ENCODE measurements at places on chromosomes 11 and 22.
A peak's percentile ranks its signal among the peaks of the same experiment; 100 is the strongest.

DNA sequence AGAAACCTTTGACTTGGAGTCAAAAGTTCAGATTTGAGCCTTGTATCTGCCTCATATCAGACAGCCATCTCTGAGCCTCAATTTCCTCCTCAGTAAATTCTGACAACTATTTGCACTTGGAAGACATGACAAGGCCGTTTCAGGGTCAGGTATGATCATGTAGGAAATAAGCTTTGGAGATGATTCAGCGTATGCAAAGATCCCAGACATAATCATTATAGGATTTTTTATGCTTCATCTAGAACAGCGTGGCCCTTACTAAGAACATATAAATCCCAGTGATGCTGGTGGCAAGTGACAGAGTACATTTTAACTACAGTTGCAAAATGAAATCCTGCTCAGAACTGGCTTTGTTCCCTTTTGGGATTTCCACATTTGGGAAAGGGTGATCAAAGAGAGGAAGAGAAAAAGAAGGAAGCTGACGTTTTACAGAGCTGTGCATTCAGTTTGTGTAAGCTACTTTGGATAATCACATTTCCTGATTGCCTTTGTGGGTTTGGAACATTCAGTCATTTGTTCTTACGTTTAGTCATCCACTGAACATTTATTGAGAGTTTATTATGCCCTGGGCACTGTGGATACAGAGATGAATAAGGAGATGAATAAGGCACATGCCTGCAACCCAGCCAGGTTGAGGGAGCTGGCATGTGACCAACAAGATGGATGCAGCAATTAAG lies 81.9 kb upstream of the HEPHL1 start:
- no peak for DNase-seq

- DNase-seq, result no peak
These were observed 50.6 kb downstream of the LDLRAD3 start for GRCh38 chr11:35994421-35994820.

DNA sequence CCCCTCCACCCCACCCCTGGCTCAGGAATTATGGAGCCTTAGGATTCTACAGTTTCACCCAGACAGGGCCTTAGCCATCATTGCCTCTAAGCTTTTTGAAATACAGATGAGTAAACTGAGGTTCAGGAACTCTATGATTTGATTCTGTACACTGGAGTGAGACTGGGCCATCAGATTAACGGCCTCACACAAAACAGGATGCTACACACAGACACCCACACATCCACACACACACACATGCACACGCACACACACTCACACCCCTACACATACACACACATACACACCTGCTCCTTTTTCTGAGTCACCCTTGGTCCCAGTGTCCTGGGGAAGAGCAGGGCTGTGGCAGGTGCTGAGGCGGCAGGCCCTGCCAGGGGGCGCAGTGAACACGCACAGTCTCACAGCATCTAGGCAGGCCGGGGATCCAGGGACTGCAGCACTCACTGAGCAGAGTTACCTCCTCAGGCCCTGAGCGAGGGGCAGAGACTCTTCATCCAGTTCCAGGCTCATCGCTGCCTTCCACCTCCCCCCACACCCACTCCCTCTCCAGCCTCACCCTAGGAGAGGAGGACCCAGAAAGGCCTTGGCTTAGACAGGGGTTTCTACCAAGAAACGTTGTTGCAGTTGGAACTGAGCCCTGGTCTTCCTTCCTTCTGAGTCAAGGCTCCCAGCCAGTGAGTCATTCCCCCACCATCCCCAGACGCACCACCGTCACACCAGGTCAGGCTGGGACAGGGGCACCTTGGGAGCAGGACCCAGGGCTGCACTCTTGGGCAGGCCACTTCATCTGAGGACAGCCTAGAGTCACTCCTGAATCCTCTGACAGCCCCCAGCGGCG lies 89.8 kb upstream of the PARVA start:
- DNase-seq, result no peak

DNA sequence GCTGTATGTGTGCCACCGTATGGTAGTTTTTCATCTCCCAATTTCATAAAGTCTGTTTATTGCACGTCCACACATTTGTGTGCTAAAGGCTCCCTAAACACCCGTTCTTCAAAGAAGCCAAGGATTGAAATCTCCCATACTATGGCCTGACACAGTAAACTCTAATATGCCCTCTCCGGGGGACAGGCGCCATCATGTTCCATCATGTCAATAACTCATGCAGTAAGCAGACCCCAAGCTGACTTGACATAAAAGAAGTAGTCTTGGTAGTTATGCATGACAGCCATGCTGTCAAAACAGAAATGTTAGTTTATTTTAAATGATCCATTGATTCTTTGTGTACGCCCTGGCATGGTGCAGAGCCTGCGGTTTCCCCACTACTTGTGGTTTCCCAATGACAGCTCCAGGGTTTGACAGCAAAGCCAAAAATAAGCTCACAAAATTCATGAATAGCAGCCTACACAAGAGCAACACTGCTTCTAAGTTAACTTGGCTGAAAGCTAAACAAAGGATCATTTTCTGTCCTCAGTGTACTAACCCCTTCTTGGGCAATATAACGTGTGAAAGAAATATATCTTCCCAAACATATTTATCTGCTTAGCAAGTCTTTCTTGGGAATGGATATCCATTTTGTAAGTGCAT lies 56.5 kb upstream of the CABP7 start:
- DNase-seq, result no peak

DNA sequence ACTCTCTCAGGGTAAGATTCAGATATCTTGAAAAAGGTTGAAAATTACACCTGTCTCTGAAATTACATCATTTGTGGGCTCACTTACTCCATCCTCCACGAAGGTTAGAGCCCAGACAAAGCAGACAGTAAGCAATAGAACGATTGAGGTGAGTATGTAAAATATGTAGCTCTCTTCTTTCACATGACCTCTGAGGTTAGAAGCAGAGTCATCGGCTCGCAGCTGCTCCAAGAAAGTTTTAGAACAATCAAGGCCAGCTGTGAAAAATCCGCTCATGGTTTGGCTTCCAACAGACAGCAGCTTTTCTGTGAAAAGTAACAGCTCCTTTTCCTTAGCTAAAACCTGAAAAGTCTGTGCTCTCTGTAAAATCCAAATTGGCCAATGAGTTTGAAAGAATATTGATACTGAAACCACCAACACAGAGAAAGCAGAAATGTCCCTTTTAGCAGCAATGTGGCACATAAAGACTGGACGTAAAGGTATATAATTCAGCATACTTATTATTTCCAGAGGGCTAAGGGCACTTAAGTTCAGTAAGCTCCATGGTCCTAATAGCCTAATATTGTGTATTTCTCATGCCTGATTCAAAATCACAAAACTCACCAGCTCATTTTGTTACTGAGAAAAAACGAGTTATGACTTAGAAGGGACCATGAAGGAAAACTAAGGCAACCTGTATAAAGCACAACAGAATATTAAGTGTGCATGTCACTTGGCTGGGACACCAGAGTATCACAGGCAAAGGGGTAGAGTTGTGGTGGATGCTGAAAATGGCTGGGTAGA lies 78.2 kb downstream of the FAM76B start:
- no peak for DNase-seq

DNA sequence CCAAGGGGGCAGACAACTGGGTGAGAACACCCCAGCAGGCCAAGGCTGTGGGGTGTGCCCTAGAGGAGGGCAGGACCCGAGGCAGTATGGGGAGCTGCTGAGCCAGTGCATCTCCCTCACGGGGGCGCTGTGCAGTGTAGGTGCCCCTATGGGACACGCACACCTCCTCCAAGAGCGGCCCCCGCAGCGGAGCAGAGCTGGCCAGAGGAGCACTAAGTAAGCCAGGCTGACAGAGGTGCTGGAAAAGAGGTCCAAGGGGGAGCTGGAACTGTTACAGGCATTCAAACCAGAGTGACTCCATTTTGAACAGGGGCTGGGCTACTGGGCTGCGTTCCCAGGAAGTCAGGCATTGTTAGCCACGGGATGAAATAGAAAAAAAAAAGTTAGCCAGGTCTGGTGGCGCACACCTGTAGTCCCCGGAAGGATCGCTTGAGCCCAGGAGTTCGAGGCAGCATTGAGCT lies 41.8 kb downstream of the TST start:
- DNase-seq, result peak; percentile 55

DNA sequence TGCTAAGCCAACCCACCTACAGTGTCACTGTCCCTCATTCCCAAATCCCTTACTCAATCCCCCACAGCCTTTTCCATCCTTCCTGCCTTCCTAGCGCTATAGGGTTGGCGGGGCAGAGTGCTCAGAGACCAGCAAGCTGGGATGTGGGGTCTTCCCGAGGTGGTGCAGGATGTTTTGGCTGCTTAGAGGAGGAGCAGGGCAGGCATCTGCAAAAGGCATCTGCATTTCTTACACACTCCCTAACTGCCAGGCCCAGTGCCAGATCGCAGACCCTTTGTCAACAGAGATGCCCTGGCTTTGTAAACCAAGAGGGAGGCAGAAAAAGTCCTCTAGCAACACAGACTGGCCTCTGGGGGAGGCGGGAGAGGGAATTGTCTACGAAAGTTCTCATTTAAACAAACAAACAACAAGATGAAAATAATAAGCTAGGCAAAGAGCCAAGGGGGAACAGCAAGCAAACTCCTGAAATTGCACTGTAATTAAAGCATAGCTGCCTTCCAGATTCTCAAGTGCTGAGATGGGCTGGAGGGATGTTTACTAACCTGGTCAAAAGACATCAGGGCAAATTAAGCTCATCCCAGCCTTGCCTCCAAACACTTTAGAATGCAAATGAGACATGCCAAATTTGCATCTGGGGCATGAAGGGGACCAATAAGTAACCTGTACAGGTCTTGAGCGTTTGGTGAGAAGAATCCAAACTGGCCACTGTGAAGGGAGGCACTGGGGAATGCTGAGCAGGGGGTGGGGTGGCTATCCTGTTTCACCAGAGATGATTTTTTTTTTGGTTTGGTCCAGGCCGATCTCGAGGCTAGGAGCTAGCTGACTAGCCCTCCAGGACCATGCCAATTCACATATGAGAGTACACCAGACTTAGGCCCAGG lies 38.1 kb upstream of the ADA2 start:
- no peak for DNase-seq

- DNase-seq, result no peak
These were observed 229.7 kb downstream of the CEP164 start for GRCh38 chr11:117557361-117557760.

DNA sequence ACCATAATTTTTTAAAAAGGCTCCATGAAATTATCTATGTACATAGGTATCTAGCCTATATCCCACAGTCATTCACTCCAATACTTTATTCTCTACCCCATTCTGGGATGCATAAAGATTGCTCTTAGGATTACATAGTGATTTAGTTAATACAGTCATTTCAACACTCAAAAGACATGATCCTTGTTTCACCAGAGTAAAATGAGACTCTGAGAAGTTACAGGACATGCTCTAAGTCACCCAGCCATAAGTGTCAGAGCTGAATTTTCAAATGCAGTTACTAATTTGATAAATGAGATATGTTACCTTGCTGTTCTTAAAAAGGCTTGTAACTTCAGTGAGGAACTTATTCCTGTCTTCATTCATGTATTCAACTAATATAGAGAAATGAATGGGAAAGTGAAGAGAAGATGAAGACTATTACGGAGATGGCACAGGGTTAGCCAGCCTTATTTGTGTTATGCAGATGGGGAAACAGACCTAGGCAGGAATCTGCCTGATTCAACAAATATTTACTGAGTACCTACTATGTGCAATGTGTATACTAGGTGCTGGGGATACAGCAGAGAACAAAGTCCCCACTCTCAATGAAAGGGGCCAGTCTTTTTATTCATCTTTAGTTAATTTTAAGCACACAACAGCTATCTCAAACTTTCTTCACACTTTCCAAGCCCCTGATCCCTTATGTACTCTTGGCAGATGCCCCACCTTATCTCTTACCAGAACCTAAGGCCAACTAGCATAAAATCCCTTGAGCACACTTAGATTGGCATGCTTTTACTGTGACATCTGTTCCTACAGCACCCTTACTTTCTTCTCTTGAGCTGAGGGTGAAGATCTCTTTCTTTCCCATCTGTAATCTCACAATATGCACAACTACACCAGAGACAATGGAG lies 21.6 kb downstream of the MAPK1 start:
- no peak for DNase-seq

- no peak for DNase-seq
These were observed 192.8 kb upstream of the B3GAT1 start for GRCh38 chr11:134604886-134605285.

- no peak for DNase-seq
These were observed 1.5 kb downstream of the GLB1L2 start for GRCh38 chr11:134333312-134333711.

DNA sequence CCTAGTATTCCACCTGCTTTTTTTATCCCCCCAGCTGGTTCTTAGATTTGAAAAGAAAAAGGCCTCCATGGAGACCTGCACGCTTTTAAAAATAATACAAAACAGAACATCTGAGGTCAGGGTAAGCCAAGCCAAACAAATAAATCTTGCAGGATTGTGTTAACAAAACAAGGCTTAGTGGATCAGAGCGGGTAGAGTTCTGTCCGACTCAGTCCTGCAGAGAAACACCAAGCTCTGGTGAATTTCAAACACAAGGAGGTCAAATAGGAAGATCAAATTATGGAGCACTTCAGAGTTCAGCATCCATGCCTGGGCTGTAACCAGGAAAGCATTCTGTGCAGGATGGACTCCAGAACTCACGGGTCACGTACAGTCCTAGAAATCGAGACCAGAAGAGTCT lies 86.9 kb downstream of the SYN3 start:
- DNase-seq, result no peak

DNA sequence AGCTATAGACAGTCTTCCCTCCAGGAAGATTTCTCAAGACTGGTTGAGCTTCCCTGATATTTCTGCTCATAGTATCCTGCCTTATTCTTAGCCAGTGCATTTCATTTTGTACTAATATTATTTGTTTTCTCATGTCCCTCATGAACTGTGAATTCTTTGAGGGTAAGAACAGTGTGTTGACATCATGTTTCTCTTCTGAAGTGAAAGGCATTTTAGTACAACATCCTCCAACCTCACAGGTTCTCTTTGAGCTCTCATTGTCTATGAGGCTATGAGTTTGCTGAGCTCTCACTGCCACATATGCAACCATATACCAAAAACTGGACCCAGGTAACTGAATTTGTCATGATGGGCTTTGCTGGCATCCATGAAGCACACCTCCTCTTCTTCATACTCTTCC lies at the start of gene OR6Q1:
TSS of gene OR6Q1 (plus strand) at position 301 of the 400 bp plus-strand sequence. CDS start at position 301, 0 bp downstream.
- DNase-seq, result no peak

GRCh38 chr11:108838792-108839105 lies 173.9 kb downstream of the DDX10 start:
- no peak for DNase-seq

DNA sequence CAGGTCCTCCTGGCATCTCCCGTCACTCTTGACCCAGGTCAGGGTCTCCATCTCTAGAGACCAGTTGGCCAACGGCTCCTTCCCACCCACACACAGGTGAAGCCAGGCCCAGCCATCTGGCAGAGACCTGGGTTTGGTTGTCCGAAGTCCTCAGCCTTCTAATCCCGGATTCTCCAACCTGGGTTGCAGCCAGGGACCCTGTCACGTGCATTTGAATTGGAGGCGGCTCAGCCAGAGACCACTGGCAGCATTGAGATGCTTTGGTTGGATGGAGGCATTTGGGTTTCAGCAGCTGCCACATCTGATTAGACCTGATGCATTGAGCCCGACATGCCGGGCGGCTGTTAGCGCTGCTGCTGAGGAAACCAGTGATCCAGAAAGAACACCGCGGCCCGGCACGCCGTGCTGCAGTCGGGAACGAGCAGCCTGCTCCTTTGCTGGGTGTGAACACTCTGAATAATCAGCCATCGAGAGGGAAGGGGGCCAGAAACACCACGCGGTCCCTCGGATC lies 163.2 kb downstream of the BRD1 start:
- DNase-seq, result no peak

GRCh38 chr22:22431271-22432220 lies 77.0 kb downstream of the ZNF280B start:
- DNase-seq, result no peak
